ENCODE measurements at places on chromosomes 5 and 9. TPM values are rescaled to one million over a fixed set of nuclear protein-coding genes. Genes with fewer than 3 reads are reported as not detected.

Gene SNCB
- not detected for total RNA-seq

Gene MUSK
- total RNA-seq: not detected

Gene SOX30
- 0.15 TPM for total RNA-seq

Gene IFNA13
- not detected for total RNA-seq

Gene TNFSF8
- 43.5 TPM for total RNA-seq

Gene TRPM3
- total RNA-seq: not detected

Gene PCDHGB7
- total RNA-seq: not detected

Gene LCN10
- total RNA-seq: 1.6 TPM

Gene SPINK6
- total RNA-seq: not detected

Gene ENTPD2
- not detected for total RNA-seq

Gene WWC1
- 1.9 TPM for total RNA-seq

Gene PRDM9
- not detected for total RNA-seq
